ENCODE measurements at places on chromosomes 11 and 22.

- DNase-seq: no peak
These were observed at the start of gene BEST1 for GRCh38 chr11:61950035-61950547. Gene BEST1, plus strand, starts transcription at chr11:61950351. Its CDS starts 1,456 bp downstream, at chr11:61951807.

- no peak for DNase-seq
These were observed 394.1 kb downstream of the MN1 start for GRCh38 chr22:27407369-27407985.

DNA sequence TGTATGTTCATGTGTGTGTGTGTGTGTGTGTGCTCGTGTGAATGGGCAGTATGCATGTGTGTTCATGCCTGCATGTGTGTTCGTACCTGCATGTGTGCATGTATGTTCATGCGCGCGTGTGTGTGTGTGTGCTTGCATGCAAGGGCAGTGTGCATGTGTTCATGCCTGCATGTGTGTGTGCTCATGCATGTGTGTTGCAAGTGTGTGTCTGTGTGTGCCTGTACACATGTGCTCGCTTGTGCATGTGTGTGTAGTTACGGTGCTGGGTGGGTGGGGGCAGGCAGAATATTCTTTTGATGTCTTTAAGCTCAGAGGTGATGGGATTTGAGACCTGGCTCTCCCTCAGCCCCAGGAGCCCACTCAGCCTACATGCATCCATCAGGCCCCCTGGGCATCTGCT is 822.1 kb downstream of the BRD1 start:
- DNase-seq: no peak

- DNase-seq: no peak
These were observed 132.4 kb upstream of the ANO3 start for GRCh38 chr11:26199331-26200095.

GRCh38 chr11:68166969-68167368 is 45.8 kb upstream of the CHKA start:
- no peak for DNase-seq

DNA sequence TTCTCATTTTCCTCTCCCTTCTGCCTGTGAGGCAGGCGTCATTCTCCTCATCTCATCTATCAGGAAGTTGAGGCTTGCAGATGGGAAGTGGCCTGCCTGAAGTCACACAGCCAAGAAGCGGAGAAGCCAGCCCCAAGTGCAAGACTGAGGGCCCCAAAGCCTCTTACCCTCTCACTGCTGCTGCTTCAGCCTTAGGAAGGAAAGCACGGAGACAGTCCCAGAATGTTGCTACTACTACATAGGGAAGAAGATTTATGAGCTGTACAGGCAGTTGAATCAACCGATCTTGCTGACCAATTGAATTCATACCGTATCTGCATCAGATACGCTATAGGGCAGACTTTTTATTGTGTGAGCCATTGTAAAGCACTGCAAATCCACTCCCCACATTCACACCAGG is 89.0 kb downstream of the CWC15 start:
- DNase-seq: no peak
